HS-27A (cell line): ENCODE measurements at places on chromosomes 7 and 10.

DNA sequence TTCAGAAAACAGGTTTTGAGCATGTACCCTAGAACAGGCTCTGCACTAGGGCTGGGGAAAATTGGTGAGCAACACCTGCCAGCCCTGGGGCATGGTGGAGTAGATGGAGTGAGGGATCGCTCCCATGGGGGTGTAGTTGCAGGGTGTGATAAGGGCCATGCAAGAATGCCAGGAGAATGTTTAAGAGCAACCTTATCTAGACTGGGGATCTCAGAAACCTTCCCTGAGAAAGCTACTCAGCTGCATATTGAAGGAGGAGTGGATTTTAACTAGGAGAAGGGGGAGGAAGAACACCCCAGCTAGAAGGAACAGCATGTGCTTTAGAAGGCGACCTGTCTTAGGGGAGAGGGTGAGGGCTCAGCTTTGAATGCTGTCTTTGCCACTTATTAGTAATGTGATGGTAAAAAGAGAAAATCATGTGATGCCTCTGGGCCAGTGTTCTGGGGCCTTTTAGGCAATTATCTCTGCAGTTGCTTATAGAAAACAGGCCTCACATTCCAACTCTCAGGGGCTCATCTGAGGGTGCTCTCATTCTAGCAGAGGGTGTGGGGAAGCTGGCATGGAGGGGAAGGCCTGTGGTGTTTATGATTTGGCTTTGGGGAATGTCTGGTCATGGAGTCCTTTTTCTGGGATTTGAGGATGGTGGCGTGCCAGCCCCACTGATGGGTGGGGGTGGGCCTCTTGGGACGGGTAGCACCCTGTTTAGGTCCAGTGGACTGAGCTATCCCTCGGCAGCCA, 225.4 kb downstream of the BMPER start:
- no peak for DNase-seq

- DNase-seq = no peak
These were observed 19.6 kb downstream of the PTPRE start for GRCh38 chr10:127926455-127926854.

DNA sequence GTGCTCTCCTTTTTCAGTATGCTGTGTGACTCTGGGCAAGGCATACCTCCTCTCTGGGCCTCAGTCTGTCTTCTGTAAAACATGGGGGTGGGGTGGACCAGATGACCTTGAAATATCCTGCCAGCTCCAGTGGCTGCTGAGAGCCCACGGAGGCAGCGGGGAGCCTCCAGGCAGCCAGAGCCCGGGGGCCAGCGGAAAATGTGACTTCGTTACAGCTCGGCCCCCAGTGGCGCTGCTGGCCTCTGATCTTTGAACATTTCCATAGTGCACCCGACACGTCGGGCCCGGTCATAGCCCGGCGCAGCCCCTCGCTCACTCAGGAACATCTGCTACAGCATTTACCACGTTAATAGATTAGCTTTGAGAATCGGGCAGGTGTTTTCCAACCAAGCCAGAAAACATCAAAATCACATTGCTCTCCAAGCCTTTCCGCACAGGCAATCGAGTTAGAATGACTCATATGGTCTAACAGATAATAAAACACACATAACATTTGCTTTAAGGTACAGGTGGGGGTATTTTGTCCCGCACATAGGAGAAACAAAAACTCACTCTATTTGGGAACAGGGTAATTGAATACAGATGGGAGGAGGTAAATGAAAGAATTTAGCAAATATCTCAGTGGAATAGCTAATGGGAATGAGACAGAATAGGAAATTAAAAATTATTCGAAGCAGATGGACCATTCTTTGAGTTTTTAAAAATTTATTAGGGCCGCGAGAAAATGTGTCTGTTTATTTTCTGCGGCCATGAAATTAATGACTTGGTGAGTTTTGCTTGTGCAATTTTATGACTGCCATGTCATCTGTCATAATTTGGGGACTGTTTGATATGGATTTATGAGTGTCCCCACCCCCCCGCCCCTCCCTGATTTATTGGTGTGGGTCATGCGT, 26.3 kb upstream of the COMTD1 start:
- no peak for DNase-seq

DNA sequence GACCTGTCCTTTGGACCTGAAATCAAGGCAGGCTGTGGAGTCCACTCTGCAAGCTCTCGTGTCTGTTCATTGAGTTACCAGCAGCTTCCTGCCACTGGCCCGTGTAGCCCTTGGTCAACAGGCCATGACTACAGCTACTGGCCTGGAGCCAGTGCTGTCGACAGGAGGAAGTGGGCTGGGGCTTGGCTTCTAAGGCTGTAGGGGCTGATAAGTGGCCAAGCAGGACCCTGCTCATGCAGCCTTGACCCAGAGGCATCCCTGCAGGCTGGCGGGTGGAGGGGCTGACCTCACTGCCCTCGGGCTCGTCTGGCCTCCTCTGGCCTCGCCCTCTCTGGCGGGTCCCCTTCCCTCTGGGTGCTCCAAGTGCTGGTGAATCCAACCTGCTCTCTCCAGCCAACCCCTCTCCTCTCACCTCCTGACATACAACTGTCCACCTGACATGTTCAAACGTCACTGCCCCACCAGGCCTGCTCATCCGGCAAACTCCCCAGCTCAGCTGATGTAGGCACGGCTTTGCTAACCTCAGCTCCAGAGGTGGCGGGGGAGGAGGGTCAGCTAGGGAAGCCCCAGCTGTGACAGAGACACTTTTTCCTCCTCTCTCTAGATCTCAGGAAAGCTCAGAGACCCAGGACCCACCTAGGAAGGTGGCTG, 188.6 kb upstream of the LYZL2 start:
- no peak for DNase-seq

GRCh38 chr7:37366445-37366844, 82.2 kb downstream of the ELMO1 start:
- DNase-seq = no peak

DNA sequence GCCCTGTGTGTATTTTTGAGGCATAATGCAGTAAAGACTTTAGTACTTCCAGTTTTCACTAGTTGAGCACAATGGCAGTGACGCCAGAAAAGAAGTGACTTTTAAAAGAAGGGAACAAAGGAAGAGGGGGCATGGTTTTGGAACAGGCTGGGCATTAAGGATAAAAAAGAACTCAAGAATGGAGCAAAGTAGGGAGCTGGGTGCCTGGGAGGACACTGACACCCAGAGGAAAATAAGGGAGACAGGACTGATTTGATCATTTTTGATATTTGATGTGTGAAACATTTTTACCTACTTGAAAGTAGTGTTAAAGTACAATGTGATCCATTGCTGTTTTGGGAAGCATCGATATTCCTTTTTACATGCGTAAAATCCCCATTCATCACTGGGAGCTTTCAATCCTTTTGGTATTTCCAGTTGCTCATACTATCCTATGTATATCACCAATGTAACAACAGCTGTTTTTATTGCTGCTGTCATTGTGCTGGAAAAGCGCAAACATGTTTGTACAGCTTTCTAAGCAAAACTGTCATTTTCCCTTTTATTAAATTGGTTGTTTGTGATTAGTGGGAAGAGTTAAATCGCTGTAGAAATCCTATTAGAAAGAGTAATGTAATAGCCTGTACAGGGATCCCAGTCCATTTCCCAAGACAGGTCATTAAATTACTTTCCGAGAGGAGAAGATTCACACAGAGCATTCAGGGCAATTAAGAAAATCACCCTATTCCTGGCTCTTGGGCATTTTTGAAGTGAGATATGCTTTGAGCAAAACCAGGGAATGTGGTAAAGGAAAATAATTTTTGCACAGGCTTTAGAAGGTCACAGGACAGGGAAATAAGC, 85.2 kb downstream of the ADAM12 start:
- DNase-seq = no peak

DNA sequence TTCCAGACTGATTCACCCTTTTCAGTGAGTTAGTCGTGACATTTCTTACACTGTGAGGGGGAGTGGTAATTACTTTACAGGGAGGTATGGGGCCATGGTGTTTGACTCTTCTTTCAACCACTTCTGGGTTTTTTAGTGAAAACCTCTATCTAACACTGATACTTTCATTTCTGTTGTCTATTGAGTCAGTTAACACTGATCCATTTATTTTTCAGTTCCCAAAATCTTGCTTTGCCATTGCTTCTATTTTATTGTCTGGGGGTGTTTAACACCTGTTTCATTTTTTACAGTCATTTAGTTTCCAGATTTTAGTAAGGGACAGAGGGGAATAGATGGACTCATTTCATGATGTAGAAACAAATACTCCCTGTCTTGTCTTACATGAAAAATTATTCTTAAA, 61.5 kb downstream of the HELLS start:
- no peak for DNase-seq

DNA sequence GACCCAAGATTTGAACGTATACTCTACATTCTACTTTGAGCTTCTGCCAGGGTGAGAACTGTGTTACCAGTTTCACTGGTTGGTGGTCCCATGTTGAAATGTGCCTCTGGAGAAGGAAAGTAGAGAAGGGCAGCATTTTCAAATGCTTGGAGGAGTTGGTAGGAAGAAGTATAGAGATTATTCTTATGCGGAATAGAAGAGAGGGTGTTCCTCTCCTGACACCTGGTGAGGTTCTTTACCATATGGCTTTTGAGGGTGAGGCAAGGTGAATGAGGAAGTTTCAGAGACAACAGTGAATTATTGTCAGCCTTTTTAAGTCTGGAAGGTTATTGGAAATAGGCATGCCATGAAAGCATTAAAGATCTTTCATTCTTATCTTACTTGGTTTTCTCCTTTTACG, 34.3 kb downstream of the R3HCC1L start:
- no peak for DNase-seq
